ENCODE measurements at places on chromosomes 4 and X.

GRCh38 chrX:149069899-149070298 lies 435.2 kb downstream of the IDS start:
- no peak for DNase-seq

GRCh38 chrX:86016139-86016538 lies 31.2 kb downstream of the CHM start:
- DNase-seq: no peak

- DNase-seq: no peak
Observed at GRCh38 chr4:101103381-101104142, 243.8 kb downstream of the PPP3CA start.

DNA sequence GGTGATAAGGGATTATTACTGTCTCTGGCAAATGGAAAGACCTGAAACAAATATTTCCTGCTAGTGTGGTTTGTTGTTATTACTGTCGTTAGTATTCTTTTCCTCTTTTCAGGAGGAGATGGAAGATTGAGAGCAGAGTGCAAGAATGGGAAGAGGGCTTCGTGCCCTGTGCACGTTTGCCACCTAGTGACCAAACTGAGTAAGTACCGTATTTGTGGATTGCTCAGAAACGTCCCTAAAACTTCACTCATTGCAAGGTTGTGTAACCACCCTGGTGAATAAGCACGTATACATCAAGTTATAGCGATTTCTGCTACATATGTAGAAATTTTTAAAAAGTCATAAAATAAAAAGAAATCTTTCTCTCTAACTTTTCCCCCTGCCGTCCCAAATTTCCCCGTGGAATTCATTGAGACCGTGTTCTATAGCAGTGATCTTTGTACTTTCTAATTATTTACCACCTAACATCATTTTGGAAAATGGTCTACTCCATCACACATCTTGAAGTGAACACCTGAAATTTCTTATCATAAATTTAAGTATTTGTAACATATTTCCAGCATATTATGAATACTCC lies 24.3 kb downstream of the LINC00632 start:
- no peak for DNase-seq

DNA sequence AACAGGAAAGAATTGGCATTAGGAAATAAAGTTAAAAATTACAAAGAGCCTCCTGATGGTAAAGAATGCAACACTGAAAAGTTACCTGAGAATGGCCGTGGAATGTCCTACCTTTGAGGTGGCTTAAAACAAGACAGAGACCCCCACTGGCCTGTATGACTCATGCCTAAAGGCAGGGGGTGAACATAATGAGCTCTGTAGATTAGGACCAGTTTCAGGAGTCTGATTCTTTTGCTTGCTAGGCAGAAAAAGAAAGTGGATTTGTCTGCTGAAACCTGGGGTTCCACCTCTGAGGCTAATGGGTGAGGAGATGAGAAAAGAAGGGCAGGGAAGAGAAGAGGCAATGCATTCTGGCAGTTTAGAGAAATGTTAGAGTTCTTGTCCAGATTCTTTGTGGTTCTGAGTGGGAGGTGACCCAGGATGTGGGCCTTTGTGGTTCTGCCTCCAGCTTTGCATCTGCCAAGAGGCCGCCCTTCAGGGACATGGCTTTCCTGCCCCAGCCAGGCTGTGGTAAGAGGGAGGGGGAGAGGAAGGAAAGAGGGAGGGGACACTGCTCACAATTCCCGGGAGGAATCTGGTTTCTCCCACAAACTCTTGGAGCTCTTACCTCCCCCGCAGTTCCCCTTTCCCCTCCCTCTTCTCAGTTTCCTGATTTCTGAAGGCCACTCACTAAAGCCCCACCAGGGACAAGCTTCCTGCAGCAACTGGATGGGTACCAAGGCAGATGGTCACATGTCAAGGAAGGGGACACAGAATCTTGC lies 109.6 kb downstream of the EFNB1 start:
- no peak for DNase-seq

DNA sequence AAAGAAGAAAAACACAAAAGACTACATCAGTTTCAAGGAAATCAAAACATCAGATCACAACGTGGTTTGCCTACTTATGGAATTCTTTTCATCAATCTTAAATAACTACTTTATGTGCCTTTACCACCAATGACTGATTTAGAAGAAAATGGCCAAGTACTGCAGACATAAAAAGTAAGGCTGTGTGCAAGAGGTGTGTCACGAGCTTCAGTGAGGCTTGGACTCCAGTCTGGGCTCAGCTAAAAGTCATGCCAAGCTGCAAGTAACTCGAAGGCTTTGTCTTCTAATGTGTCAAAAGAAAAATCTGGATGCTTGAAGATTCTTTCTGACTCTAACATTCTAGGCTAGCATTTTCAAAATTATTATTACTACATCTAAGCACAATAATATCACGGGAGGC lies 17.0 kb downstream of the PRSS12 start:
- DNase-seq: no peak

DNA sequence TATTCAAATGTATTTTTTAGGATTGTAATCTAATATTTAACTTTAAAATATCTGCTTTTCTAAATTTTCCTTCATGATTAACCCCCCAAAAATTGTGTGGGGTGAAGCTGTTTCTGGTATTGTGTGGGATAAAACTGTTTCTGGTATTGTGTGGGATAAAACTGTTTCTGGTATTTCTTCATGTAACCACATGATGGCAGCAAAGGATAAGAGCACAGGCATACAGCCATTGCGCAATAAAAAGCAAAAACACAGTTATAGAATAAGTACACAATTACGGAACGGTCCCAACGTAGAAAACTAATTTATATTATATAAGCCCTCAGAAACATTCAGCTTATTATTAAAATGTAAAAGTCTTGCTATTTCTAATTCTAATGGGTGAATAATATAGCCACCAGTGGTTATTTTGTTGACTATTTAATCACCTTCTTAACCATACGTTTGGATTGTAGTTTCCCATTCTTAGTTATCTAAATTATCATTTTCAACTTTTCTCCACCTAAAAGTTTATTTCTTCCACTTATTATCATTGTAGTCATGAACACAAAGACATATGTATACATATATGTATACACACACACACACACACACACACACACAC lies 333.9 kb upstream of the FSTL5 start:
- DNase-seq: no peak

DNA sequence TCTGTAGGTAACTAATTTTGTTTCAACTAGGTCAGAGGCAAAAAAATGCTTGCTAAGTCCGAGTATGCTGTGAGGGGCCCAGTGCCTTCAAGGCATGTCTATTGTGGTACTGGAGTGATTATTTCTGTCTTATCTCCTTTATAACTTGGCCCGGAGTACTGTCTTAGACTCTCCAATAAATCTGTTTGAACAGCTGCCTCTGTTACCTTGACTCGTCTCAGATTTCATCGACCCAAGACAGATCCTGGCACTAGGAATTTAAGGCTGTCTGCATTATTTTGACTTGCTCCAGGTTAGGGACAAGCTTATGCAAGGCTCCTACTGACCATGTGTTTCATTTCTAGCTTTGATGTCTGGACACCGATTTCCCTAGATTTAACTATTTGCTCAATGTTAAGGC lies 41.1 kb upstream of the NKAP start:
- no peak for DNase-seq

- DNase-seq: no peak
Observed at GRCh38 chrX:40012039-40012867, 85.5 kb downstream of the BCOR start.

- no peak for DNase-seq
Observed at GRCh38 chr4:32112891-32113290, 1392.7 kb downstream of the PCDH7 start.

DNA sequence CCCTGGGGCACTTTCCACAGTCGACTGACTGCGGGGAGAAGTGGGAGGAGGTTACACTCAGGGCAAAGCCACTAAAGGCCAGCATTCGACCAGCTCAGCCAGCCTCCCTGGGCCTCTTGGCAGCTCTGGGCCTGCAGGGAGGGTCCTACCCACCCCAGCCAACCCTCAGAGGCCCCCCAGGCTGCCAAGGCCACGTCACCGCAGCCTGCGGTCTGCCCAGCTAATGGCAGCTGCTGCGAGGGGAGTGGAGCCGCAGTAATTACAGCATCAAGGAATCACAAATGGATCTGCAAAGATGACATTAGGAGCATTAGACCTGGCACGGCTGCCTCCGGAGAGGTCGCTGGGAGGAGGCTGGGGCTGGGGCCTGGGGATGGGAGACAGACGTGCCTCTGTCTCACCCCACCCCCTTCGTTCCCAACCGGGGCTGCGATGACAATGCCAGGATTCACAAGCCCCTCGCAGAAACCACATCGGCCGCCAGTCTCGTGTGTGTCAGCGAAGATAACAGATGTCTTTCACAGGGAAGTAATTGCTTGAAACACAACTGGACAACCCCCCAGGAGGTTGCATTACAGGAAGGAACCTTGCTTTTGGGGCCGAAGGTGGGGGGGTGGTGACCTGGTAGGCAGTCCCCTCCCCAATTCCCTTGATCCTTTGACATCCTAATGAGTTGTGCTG lies 367.6 kb downstream of the BCOR start:
- DNase-seq: no peak

DNA sequence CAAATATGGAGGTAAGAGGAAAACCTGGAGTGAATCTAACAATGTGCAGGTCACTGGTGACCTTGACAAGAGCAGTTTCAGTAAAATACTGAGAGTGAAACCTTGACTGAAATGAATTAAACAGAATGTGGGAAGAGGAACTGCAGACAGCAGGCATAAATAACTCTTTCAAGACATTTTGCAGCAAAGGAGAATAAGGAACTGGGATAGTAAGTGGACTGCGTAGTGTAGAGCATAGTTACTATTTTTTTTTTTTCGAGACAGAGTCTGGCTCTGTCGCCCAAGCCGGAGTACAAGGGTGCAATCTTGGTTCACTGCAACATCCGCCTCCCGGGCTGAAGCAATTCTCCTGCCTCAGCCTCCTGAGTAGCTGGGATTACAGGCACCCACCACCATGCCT lies 24.0 kb downstream of the RBMX start:
- no peak for DNase-seq

- no peak for DNase-seq
Observed at GRCh38 chr4:98536631-98537030, 121.8 kb downstream of the TSPAN5 start.
